ENCODE measurements at places on chromosomes 12 and 14.

DNA sequence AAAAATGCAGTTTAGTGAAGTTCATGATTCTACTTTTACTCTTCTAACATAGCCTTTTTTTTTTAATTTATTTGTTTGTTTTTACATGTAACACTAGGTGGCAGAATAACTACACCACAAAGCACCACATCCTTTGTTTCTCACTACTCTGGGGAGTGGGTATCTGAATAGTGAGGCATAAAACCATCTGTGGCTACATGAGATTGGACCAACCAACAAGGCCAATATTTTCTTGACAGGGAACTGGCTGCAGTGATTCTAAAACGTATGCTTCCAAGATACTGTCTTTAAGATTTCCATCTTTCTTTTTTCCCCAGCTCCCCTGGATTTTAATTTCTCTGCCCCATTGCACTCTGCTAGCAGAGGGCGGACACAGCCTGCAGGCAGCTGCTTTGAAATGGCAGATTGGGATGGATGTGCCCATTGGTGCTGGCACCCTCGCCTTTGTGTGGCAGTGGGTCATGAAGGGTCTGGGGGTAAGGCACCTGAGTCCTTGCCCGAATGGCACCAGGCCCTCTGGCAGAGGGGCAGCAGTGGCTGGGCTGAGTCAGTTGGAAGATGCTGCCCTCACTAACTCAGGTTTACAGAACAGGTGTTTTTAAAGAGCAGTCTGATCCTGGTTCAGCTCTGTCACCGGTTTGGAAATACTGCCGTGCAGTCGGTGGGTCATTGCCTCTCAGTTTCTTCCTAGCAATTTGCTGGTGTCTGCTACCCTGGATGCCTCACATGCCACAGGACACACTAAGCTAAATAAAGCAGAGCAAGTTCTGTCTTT lies 429.1 kb downstream of the RAD51B start:
- DNase-seq: peak; percentile 51

- no peak for DNase-seq
Observed at GRCh38 chr12:29437575-29437974, 56.6 kb upstream of the ERGIC2 start.

- no peak for DNase-seq
Observed at GRCh38 chr14:92973798-92974372, 50.9 kb downstream of the CHGA start.

- DNase-seq: no peak
Observed at GRCh38 chr12:119128527-119128926, 50.2 kb upstream of the HSPB8 start.

DNA sequence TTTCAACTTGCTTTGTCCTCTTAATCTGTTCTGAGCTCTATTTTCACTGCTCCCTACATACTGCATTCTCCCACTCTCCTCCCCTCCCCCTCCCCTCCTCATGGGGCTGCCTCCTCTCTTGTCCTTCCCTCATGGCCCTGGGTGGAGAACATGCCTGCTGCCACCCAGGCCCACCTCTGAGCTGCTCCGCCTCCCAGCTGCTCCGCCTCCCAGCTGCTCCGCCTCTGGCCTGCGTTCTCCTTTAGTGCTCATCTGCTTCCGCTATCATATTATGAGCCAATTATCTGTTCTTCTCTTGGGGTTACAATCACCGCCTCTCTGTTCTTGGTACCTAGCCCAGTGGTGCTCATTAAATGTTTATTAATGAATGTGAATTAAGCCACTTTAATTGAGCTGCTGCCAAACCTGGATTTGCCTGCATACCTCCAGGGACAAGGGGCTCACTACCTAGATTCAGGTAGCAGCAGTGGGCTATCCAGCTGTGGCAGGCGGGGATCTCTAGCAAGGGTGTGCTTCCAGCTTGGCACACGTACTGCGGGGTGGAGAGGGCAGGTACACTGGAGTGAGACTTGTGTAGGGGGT lies 32.0 kb upstream of the FAM181A start:
- DNase-seq: no peak

- no peak for DNase-seq
Observed at GRCh38 chr12:114945351-114945750, 261.4 kb upstream of the TBX3 start.

- DNase-seq: no peak
Observed at GRCh38 chr14:73238941-73239340, 1.6 kb downstream of the PAPLN start.

DNA sequence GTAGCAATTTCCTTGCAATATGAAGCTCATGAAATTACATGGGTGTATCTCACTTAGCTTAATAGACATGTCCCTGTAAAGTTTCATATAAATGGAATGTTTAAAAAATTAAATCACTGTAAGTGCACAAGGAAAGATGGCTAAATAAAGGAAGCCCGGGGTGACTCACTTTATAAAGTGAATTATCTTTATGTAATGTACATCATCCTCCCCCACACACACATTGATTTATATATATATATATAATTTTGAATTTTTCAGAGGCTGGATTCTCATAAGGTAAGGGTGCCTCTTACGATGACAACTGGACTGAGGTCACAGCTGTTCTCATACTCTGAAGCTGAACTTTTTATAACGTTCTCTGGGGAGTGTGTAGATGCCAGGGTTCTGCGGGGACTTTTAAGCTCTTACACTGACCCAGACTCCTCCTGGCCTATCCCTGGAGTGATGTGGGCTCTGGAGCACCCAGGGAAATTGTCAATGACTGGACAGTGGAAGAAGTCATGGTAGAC lies 108.7 kb upstream of the HIF1A start:
- DNase-seq: no peak

DNA sequence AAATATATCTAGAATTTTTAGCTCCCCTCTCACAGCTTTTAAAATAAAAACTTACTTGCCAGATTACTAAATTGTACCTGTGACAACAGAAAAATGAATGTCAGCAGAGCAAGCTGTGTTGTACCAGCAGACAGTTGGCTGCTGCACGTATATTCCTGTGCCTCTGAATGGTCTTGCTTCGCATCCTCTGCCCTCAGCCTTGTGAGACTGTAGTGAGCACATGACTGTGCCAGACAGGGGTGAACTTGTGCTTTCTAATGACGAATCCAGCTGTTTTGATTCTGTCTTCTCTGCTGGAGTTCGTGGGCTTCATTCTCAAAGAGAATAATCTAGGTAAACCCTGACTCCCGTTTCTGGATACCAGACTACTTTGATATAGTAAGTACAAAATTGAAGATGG lies 58.3 kb upstream of the FRMD6 start:
- DNase-seq: no peak

GRCh38 chr12:75715323-75715644 lies 203.9 kb upstream of the KRR1 start:
- DNase-seq: no peak

- no peak for DNase-seq
Observed at GRCh38 chr12:57320639-57321038, 69.7 kb upstream of the STAC3 start.

DNA sequence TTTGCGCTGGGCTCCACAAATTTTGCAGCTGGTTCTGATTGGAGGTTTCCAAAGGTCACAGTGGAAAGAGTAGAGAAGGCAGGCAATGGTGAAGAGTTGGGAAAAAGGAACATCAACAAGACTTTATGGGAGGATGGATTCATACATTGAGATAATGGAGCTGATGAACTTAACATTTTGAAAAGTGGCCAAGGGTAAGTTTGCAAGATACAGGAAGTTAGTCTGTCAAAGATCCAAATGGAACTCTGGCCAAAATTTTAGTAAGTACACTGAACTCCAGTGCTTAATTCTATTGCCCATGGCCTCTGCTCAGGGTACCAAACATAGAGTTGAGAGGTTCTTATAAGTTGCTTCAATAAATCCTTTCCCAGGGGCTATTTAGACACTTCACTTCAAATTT lies 15.6 kb downstream of the CCER1 start:
- no peak for DNase-seq

- DNase-seq: no peak
Observed at GRCh38 chr12:6340745-6341416, 995 bp downstream of the TNFRSF1A start.

DNA sequence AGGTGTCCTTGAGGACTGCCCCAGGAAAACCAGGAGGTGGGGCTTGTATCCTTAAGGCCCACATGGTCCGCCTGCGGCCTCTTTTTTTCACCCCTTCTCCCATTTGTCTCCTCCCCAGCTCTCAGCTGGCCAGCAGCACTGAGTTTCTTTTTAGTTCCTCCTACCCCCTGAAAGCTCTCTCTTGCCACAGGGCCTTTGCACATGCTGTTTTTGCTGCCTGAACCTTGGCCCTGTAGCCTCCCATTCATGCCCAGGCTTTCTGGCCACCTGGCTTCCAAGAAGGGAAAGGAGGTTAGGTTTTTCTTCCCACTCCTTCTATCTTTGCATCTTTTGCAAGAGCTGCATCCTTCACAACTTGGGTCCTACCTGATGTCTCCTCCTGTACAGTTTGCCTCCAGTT lies 358.1 kb downstream of the VRK1 start:
- DNase-seq: no peak

GRCh38 chr14:65019944-65020566 lies 33.4 kb downstream of the FNTB start:
- DNase-seq: peak; percentile 63

DNA sequence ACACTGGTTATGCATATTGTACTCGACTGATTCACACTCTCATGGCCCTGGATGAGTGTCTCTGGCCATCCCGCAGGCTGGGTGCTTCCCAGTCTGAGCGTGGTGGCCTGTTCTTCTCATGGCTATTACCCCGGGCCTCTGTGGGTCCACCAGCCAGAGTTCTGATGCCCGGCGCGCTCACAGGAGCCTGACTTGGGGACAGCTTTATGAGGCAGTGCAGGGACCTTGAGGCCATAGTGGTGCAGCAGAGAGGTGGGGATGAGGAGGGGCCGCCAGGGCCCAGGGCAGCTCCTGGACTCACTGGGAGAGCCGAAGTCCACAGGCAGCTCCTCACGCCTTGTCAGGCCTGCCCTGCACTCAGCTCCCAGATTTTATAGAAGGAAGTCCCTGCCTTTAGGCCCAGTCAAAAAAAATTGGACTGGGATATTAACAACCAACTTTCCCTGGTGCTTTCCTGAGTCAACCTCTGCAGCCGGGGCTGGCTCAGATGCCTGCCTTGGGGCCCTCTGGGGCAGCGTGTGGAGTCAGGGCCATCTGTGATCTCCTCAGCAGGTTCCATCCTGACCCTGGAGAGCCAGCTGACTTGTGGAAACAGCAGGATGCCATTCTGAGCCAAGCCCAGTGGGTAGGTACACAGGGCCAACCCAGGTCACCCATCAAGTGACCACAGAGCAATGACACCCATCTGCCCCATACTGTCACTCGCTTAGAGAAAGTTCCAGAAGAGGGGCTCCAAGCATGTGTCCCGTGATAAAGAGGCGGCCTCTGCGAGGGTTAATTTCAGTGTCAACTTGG lies 89.4 kb upstream of the DIO3 start:
- DNase-seq: no peak

DNA sequence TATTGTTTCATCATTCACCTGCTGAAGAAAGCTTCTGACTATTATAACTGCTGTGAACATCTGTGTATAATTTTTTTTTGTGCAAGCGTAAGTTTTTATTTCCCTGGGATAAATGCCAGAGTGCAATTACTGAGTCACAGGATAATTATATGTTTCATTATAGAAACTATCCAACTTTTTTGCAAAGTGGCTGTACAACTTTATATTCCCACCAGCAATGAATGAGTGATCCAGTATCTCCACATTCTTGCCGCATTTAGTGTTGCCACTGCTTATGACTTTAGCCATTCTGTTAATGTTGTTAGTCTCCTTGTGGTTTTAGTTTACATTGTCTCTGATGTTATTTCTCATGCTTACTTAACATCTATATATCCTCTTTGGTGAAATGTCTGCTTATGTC lies 88.1 kb upstream of the CCDC175 start:
- no peak for DNase-seq

DNA sequence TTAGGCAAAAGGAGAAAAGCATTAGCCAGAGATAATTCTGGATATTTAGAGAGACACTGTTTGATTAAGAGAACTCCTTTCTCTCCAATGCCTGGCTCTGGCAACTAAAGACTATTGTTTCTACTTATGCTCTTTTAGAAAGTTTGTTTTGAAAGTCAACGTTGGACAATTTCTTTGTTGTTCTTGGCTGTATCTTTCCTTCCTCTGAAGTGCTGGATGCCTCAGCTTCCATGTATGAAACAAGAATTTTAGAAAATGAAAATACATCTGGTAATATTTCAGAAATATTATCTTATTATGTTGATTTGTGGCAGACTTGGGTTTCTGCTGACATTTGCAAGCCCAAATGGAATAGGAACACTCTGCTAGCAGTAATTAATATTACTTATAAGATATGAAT lies 382.6 kb downstream of the SNAPC1 start:
- DNase-seq: no peak

GRCh38 chr12:64137117-64137516 lies 85.0 kb downstream of the KICS2 start:
- DNase-seq: no peak

DNA sequence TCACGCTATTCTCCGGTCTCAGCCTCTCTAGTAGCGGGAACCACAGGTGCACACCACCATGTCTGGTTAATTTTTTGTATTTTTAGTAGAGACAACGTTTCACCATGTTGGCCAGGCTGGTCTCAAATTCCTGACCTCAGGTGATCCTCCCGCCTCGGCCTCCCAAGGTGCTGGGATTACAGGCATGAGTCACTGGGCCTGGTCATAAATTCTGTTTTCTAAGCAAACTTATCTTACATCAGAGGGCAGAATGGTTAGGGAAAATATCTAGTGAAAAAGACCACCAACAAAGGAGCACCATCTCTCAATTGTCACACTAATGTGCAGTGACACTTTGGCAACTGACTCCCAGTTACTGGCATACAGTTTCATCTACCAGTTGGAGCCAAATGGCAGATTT lies 2.8 kb downstream of the CPM start:
- DNase-seq: no peak

- no peak for DNase-seq
Observed at GRCh38 chr12:109880938-109881337, 597 bp upstream of the GLTP start.

DNA sequence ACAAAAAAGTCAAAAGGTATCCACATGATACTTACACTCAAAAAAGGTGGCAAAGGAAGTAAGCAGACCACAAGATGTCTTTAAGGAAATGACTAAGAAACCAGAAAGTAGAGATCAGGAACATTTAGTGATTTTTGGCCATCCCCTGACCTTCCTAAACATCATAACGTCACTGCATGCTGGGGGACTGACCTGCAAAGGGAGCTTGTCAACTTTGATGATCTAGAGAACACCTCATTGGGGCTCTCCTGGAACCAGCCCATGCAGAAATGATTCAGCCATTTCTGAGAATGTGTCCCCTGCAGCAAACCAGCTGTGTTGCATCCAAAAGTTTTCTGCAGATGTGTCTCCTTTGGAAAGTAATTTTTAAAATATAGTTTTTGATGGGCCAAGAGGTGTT lies 152.2 kb upstream of the RASSF8 start:
- DNase-seq: no peak

- no peak for DNase-seq
Observed at GRCh38 chr12:64010069-64010686, 165.7 kb downstream of the SRGAP1 start.

GRCh38 chr12:51323317-51323960 lies 535 bp downstream of the BIN2 start:
- DNase-seq: no peak

GRCh38 chr14:33809396-33809981 lies 141.4 kb downstream of the EGLN3 start:
- DNase-seq: peak; percentile 62

- no peak for DNase-seq
Observed at GRCh38 chr12:29455087-29455486, 42.4 kb downstream of the OVCH1 start.

- DNase-seq: no peak
Observed at GRCh38 chr14:97688631-97689336, 891.6 kb downstream of the VRK1 start.

GRCh38 chr12:124031058-124031457 lies 58.0 kb downstream of the ZNF664 start:
- DNase-seq: no peak

GRCh38 chr12:89648211-89648930 lies 60.3 kb downstream of the ATP2B1 start:
- no peak for DNase-seq

- no peak for DNase-seq
Observed at GRCh38 chr14:89507926-89508460, 91.0 kb upstream of the FOXN3 start.
